ENCODE measurements at places on chromosomes 5 and 9. TPM values are rescaled to one million over a fixed set of nuclear protein-coding genes. Genes with fewer than 3 reads are reported as not detected.

GRCh38 chr9:88198341-88198807 is 60.1 kb upstream of the SPATA31C2 start:
- no peaks in the 10 kb centered on the region for H3K4me1 ChIP-seq
- no peaks in the 10 kb centered on the region for H3K27me3 ChIP-seq
- no peaks in the 10 kb centered on the region for H3K36me3 ChIP-seq
- H3K4me3 ChIP-seq, result peak overlapping the region; percentile 53
- H3K27ac ChIP-seq, result peak overlapping the region; percentile 45

- H3K27ac ChIP-seq, result no peak overlapping the region
- no peaks in the 10 kb centered on the region for H3K4me1 ChIP-seq
- no peak overlapping the region for H3K4me3 ChIP-seq
- peaks cover 7% of the 10 kb centered on the region for H3K36me3 ChIP-seq
- no peaks in the 10 kb centered on the region for H3K27me3 ChIP-seq
- no peak for DNase-seq
Observed at GRCh38 chr5:157761690-157762621, 18.4 kb downstream of the LSM11 start.

GRCh38 chr5:139110526-139111168 is 87.5 kb downstream of the SIL1 start:
- peaks cover 22% of the 10 kb centered on the region for H3K4me1 ChIP-seq
- H3K27me3 ChIP-seq, result no peaks in the 10 kb centered on the region
- no peak overlapping the region for H3K27ac ChIP-seq
- DNase-seq, result no peak
- no peak overlapping the region for H3K4me3 ChIP-seq

- H3K4me1 ChIP-seq, result peaks cover 11% of the 10 kb centered on the region
- DNase-seq, result peak; percentile 70
- no peaks in the 10 kb centered on the region for H3K27me3 ChIP-seq
- H3K27ac ChIP-seq, result peak overlapping the region; percentile 88
- H3K4me3 ChIP-seq, result peak overlapping the region; percentile 100
Observed at GRCh38 chr9:88388886-88389605, 802 bp downstream of the SPIN1 start.

DNA sequence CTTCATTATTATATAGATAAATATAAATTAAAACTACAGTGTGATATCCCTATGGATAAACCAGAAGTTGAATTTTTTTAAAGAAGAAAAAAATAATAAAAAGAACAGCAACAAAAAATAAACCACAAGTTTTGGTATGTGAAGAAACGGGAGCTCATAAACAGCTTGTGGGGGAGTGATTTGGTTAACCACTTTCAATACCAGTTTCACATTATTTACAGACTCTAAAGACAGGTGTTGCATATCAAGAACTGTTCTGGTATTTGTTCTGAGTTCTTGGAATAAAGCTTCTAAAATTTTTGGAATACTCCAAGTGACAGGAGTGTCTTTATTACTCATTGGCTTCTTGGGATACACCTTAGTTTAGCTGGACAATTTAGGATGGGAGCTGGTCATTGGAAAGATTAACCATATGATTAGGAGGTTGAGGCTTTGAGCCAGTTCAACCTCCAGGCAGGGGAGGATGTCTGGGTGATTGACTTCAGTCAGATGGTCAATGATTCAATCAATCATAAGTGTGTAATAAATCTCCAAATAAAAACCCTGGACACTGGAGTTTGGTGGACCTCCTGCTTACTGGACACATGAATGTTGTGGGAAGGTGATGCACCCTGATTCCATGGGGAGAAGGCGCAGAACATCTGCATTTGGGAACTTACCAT is 2223.1 kb upstream of the C9orf72 start:
- H3K27me3 ChIP-seq, result no peaks in the 10 kb centered on the region
- H3K27ac ChIP-seq, result no peak overlapping the region
- DNase-seq, result no peak

GRCh38 chr5:146395193-146395592 is 51.9 kb upstream of the TCERG1 start:
- no peak for DNase-seq
- no peak overlapping the region for H3K27ac ChIP-seq
- H3K4me3 ChIP-seq, result no peak overlapping the region
- no peaks in the 10 kb centered on the region for H3K4me1 ChIP-seq
- H3K36me3 ChIP-seq, result no peaks in the 10 kb centered on the region

The STK32A gene
- total RNA-seq, result 6.2 TPM

GRCh38 chr5:180162304-180162661 is 46.7 kb downstream of the RASGEF1C start:
- no peak for DNase-seq
- no peaks in the 10 kb centered on the region for H3K4me1 ChIP-seq
- no peaks in the 10 kb centered on the region for H3K36me3 ChIP-seq
- no peak overlapping the region for H3K4me3 ChIP-seq
- H3K27me3 ChIP-seq, result no peaks in the 10 kb centered on the region

DNA sequence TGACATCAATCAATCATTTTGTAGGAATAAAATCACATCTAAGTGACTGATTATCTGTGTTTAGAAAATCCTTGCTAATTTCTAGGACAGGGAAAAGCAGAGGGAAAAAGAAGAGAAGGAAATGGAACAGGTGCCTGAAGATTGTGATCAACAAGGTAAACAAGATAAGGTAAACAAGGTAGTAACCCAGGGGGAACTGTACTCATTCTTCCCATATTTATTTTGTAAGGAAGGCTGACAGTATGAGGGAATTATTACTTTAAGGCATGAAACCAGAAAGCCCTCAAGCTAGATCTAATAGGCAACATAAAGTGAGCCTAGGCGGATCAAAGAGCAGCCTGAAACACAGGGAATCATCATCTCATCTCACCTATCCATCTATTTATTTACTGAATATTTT is 231.1 kb downstream of the MLLT3 start:
- H3K4me3 ChIP-seq, result no peak overlapping the region
- no peaks in the 10 kb centered on the region for H3K36me3 ChIP-seq
- H3K4me1 ChIP-seq, result no peaks in the 10 kb centered on the region
- no peak for DNase-seq

DNA sequence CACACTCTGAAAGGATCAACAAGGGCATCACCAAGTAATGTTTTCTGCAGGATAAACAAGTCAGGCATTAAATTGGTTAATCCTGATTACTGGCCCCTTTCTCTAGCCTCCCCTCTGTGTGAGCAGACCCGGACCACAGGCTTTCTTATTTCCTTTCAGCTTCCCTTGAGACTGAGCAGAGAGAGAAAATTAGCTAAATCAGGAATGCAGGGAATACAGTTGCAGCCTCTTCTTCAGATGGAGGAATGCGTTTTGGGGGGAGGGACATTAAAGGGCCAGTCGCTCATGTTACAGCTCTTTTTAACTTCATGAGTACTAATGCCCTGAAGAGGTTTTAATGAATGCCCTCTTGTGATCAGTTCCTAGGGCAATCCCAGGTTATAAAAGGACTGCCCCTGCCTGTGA is 19.8 kb downstream of the PCDHAC2 start:
- no peaks in the 10 kb centered on the region for H3K4me1 ChIP-seq
- no peak overlapping the region for H3K4me3 ChIP-seq
- H3K27me3 ChIP-seq, result no peaks in the 10 kb centered on the region
- H3K27ac ChIP-seq, result no peak overlapping the region
- DNase-seq, result no peak
- no peaks in the 10 kb centered on the region for H3K36me3 ChIP-seq

GRCh38 chr9:120443976-120444375 is 136.0 kb downstream of the CDK5RAP2 start:
- no peak for DNase-seq
- H3K4me3 ChIP-seq, result no peak overlapping the region
- H3K27ac ChIP-seq, result no peak overlapping the region
- no peaks in the 10 kb centered on the region for H3K27me3 ChIP-seq
- H3K36me3 ChIP-seq, result peaks cover 27% of the 10 kb centered on the region
- peaks cover 11% of the 10 kb centered on the region for H3K4me1 ChIP-seq

- no peak overlapping the region for H3K4me3 ChIP-seq
- H3K27ac ChIP-seq, result no peak overlapping the region
- H3K4me1 ChIP-seq, result no peaks in the 10 kb centered on the region
Observed at GRCh38 chr5:74629326-74629725, 11.2 kb downstream of the ENC1 start.

The DMRT2 gene
- total RNA-seq, result 7.2 TPM

The RELL2 gene
- 1.4 TPM for total RNA-seq

- H3K27ac ChIP-seq, result no peak overlapping the region
- no peaks in the 10 kb centered on the region for H3K36me3 ChIP-seq
- H3K4me1 ChIP-seq, result no peaks in the 10 kb centered on the region
- H3K4me3 ChIP-seq, result no peak overlapping the region
- DNase-seq, result no peak
Observed at GRCh38 chr9:121619545-121620324, 31.7 kb upstream of the DAB2IP start.

DNA sequence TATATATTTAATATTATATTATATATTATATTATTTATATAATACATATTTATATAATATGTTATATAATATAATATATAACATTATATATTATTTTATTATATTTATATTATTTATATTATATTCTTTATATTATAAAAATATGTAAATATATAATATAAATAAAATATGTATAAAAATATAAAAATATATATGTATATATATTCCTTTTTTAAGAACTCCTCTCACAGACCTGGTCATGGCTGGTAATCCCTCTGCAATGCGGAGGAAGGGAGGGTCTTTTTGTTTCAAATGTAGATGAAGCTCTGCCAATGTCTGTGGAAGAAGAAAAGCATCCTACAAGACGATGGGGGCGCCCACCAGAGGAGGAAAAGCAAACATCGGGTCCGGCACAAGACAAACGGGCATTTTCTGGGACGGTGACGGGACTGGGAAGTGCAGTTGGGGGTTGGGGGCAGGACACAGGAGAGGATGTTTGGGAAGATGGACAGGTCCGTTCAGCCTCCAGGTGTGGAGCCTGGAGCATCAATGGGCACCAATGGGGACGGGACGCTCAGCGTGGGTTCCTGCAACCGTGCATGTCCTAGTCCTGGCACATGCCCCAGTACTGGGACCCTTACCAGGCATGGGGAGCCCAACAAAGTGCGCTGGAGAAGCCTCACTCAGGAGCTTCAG is 194.0 kb downstream of the IRX1 start:
- no peaks in the 10 kb centered on the region for H3K4me1 ChIP-seq
- H3K27me3 ChIP-seq, result no peaks in the 10 kb centered on the region
- H3K27ac ChIP-seq, result no peak overlapping the region
- no peaks in the 10 kb centered on the region for H3K36me3 ChIP-seq

GRCh38 chr5:59066367-59067163 is 483.7 kb downstream of the RAB3C start:
- DNase-seq, result no peak
- H3K27me3 ChIP-seq, result no peaks in the 10 kb centered on the region
- no peaks in the 10 kb centered on the region for H3K36me3 ChIP-seq
- peaks cover 2% of the 10 kb centered on the region for H3K4me1 ChIP-seq
- no peak overlapping the region for H3K27ac ChIP-seq

DNA sequence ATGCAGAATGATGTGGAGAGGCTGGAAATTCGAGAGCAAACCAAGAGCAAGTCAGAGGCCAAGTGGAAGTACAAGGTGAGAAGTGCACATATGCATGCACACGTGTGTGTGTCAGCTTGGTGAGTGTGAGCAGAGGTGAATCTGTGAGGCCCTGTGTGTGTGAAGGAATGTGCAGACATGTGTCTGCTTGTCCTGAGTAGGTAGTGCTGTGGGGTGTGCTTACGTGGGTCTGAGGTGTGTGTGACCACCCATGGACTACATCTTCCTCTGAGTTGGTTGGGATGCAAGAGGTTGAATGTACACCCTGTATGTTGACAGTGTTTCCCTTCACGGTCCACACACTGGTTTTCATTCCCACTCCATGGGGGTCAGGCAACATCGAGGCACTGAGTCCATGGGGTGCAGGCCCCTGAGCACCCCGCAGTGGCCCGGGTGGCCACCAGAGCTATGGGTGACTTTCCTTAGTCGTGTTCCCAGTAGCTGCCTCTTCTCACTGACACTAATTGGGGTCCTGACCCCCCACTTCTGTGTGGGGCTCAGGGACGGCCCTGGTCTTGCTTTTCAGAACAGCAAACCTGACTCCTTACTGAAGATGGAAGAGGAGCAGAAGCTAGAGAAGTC is 86.7 kb downstream of the PHF2 start:
- H3K4me1 ChIP-seq, result no peaks in the 10 kb centered on the region
- no peak overlapping the region for H3K27ac ChIP-seq
- H3K27me3 ChIP-seq, result no peaks in the 10 kb centered on the region
- peaks cover 55% of the 10 kb centered on the region for H3K36me3 ChIP-seq
- peak; percentile 21 for DNase-seq

DNA sequence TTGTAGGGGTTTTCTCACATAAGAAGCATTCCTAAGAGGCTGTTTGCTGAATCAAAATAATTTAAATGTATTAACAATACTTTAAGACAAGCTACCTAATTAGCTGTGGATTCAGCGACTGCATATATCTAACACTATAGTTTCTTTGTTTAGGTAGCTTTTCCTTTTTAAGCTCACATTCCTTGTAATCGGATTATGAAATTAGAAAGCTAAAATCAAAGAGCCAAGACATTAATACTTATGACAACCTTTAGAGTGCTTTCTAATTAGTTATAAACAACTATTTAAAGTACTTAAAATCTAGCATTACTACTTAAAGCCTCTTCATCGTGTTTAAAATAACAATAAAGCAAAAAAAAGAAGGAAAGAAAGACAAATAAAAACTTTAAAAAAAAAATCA is 137.3 kb upstream of the RETREG1 start:
- no peaks in the 10 kb centered on the region for H3K36me3 ChIP-seq
- H3K27me3 ChIP-seq, result no peaks in the 10 kb centered on the region
- no peaks in the 10 kb centered on the region for H3K4me1 ChIP-seq
- no peak for DNase-seq
- H3K4me3 ChIP-seq, result no peak overlapping the region

GRCh38 chr9:91809581-91810285 is 140.3 kb downstream of the ROR2 start:
- no peaks in the 10 kb centered on the region for H3K27me3 ChIP-seq
- no peak for DNase-seq

The REXO4 gene
- 29.4 TPM for total RNA-seq

- H3K4me1 ChIP-seq, result no peaks in the 10 kb centered on the region
- H3K36me3 ChIP-seq, result no peaks in the 10 kb centered on the region
- no peak overlapping the region for H3K4me3 ChIP-seq
- no peaks in the 10 kb centered on the region for H3K27me3 ChIP-seq
Observed at GRCh38 chr5:123451047-123451446, 27.8 kb upstream of the CEP120 start.

DNA sequence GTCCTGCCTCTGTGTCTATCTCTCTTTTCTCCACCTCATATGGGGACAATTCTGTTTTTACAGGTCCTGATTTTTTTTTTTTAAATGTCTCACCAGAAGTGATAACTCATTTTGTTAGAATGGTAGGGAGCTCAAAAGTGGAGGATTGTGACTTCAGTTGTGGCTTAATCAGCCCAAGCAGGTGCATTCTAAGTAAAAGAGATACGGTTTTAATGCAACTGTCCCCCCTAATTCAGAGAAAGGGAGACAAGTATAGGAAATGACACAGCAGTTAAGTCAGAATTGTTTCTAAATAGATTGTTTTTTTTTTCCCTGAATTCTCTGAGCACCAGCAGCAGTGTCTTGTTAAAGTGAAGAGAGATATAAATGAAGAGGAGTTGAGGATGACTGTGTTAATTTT is 24.5 kb downstream of the MAST4 start:
- H3K36me3 ChIP-seq, result no peaks in the 10 kb centered on the region
- no peak for DNase-seq
- no peaks in the 10 kb centered on the region for H3K27me3 ChIP-seq
- no peak overlapping the region for H3K4me3 ChIP-seq
- no peaks in the 10 kb centered on the region for H3K4me1 ChIP-seq
- H3K27ac ChIP-seq, result no peak overlapping the region

GRCh38 chr5:65338606-65339151 is 143.0 kb downstream of the ADAMTS6 start:
- H3K4me3 ChIP-seq, result no peak overlapping the region
- H3K36me3 ChIP-seq, result no peaks in the 10 kb centered on the region
- no peak for DNase-seq
- H3K27ac ChIP-seq, result no peak overlapping the region
- H3K4me1 ChIP-seq, result no peaks in the 10 kb centered on the region

The ZCCHC7 gene
- total RNA-seq, result 25.1 TPM

All from ascending aorta (tissue), 2 donors.